ENCODE measurements at places on chromosomes 6 and 20.
A peak's percentile ranks its signal among the peaks of the same experiment; 100 is the strongest.

DNA sequence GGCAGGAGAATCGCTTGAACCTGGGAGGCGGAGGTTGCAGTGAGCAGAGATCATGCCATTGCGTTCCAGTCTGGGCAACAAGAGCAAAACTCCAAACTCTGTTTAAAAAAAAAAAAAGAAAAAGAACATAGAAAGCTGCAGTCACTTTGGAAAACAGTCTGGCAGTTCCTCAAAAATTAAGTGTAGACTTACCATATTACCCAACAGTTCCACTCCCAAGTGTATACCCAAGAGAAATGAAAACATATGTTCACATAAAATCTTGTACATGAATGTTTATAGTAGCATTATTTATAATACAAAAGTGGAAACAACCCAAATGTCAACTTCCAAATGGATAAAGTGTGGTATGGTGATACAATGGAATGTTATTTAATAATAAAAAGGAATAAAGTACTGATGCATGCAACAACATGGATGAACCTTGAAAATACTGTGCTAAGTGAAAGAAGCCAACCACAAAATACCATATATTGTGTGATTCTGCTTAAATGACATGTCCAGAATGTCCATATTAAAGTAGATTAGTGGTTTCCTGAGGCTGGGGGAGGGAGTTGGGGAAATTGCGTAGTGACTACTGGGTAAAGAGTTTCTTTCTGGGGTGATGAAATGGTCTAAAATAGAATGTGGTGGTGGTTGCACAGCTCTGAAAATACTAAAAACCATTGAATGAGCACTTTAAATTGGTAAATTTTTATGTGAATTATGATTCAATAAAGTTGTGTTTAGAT is 62.9 kb downstream of the SUN5 start:
- DNase-seq = peak; percentile 56

DNA sequence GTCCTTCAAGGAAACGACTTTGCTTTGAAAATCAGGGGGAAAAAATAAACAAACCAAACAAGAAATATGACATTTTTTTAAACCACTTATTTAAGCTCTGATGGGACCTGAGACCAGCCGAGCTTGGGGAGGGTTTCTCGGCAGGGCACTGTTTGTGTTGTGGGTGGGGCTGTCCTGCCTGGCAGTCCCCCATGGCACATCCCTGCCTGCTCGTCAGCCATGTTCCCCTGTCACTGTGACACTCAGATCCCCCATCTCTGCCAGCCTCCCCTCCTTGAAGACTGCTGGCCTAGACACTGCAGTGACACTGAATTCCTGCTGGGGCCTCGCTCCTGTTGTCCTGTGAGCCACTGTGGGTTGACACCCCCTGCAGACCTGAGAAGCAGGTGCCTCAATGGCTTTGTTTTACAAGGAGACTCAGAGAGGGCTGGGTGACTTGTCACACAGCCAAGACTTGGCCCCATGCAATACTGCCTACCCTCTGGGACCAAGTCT is 95.1 kb upstream of the PTPN1 start:
- no peak for DNase-seq

DNA sequence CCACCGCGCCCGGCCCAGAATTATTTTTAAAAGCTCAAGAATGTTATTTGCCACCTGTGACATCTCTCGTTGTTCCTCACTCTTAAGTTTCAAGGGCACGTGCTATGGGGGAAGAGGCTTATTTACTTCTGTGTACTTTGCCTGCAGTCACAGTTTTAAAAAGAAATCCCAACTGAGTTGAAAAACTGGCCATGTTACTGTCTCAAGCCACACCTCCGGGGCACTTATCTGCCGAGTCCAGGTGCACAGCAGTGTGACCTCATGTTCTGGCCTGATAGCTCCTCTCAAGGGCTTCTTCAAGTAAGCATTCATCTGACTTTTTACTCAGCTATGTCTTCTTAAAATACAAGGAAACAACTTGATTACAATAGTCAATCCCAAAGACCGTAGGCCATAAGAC is 34.5 kb downstream of the SHLD1 start:
- DNase-seq = no peak

DNA sequence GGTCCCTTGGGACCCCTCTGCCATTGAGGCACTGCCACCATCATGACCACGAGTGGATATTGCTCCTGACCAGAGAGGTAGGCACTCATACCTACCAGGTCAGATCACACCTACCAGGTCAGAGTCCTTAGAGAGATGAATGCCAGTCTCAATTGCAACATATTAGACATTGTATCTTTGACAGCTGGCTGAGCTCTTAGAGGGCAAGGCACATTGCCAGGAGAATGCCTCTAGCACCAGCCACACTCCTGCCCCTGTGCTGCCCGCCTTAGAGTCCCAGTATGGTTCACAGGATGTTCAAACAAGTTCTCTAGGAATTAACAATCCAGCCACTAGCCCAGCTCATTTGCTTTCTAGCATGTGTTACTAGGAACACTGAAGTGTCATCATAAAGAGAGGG is 65.9 kb downstream of the TMEM244 start:
- DNase-seq = no peak

GRCh38 chr6:290111-290922 is 2.0 kb upstream of the DUSP22 start:
- peak; percentile 71 for DNase-seq

DNA sequence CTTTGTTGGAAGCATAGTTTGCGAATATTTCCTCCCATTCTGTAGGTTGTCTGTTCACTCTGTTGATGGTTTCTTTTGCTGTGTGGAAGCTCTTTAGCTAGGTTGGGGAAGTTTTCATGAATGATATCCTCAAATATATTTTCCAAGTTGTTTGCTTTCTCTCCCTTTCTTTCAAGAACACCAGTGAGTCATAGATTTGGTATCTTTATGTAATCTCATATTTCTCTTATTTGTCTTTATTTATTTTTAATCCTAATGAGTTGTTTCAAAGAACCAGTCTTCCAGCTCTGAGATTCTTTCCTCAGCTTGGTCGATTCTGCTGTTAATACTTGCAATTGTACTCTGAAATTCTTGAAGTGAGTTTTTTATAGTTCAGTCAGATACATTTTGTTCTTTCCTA is 628.0 kb upstream of the ID4 start:
- no peak for DNase-seq

Measured in KBM-7 (cell line).